ENCODE measurements at places on chromosomes 3 and 15. TPM values are rescaled to one million over a fixed set of nuclear protein-coding genes. Genes with fewer than 3 reads are reported as not detected.

XCR1 gene
- not detected for polyA plus RNA-seq

DAPK2 gene
- polyA plus RNA-seq, result 0.18 TPM

C3orf49 gene
- not detected for polyA plus RNA-seq

CSPG4 gene
- not detected for polyA plus RNA-seq

C3orf20 gene
- not detected for polyA plus RNA-seq

LRTM1 gene
- not detected for polyA plus RNA-seq

FBLN2 gene
- 0.30 TPM for polyA plus RNA-seq

MTHFS gene
- 9.0 TPM for polyA plus RNA-seq

ZIC1 gene
- 134 TPM for polyA plus RNA-seq

CFAP161 gene
- polyA plus RNA-seq, result not detected

GPR87 gene
- not detected for polyA plus RNA-seq

NR1I2 gene
- polyA plus RNA-seq, result 0.53 TPM

CX3CR1 gene
- not detected for polyA plus RNA-seq

CACNA1D gene
- polyA plus RNA-seq, result 24.9 TPM

MGLL gene
- 2.0 TPM for polyA plus RNA-seq

PLSCR2 gene
- polyA plus RNA-seq, result not detected

ASB14 gene
- polyA plus RNA-seq, result not detected

DCP1A gene
- polyA plus RNA-seq, result 14.3 TPM

SMCO1 gene
- not detected for polyA plus RNA-seq

HAPLN3 gene
- not detected for polyA plus RNA-seq

REC114 gene
- polyA plus RNA-seq, result not detected

NPAP1 gene
- 0.40 TPM for polyA plus RNA-seq

FOXP1 gene
- 6.1 TPM for polyA plus RNA-seq

TRIM59 gene
- polyA plus RNA-seq, result 0.78 TPM

H1-8 gene
- polyA plus RNA-seq, result not detected

EXD1 gene
- polyA plus RNA-seq, result 0.40 TPM

STRA6 gene
- 11.9 TPM for polyA plus RNA-seq

EFCAB12 gene
- polyA plus RNA-seq, result 0.32 TPM

CLDN18 gene
- polyA plus RNA-seq, result not detected

CPNE9 gene
- polyA plus RNA-seq, result 0.32 TPM

IFT122 gene
- 21.6 TPM for polyA plus RNA-seq

LRRIQ4 gene
- not detected for polyA plus RNA-seq

SELENOK gene
- 113 TPM for polyA plus RNA-seq

NRG4 gene
- polyA plus RNA-seq, result 1.4 TPM

UBAP1L gene
- 10.3 TPM for polyA plus RNA-seq

SAMD7 gene
- not detected for polyA plus RNA-seq

CHRNA7 gene
- polyA plus RNA-seq, result 3.1 TPM

CAMKV gene
- polyA plus RNA-seq, result 316 TPM

VPS8 gene
- polyA plus RNA-seq, result 146 TPM

SNURF gene
- polyA plus RNA-seq, result 19.9 TPM

CYP1A2 gene
- not detected for polyA plus RNA-seq

IFRD2 gene
- polyA plus RNA-seq, result 41.8 TPM

GATM gene
- 13.3 TPM for polyA plus RNA-seq

TMEM207 gene
- polyA plus RNA-seq, result not detected

PROS1 gene
- polyA plus RNA-seq, result 2.8 TPM

ARHGAP11A gene
- polyA plus RNA-seq, result 0.50 TPM

LRRC15 gene
- polyA plus RNA-seq, result not detected

TSPAN3 gene
- polyA plus RNA-seq, result 857 TPM

IQCH gene
- 8.4 TPM for polyA plus RNA-seq

ACKR4 gene
- not detected for polyA plus RNA-seq

RARRES1 gene
- polyA plus RNA-seq, result not detected

GMNC gene
- polyA plus RNA-seq, result 0.48 TPM

DGKG gene
- polyA plus RNA-seq, result not detected

NANOGP8 gene
- not detected for polyA plus RNA-seq

ZCWPW2 gene
- 0.48 TPM for polyA plus RNA-seq

DUOXA1 gene
- polyA plus RNA-seq, result not detected

Data from neural cell (in vitro differentiated cells).